Activated T-helper 1 cell treated with anti-CD3 and anti-CD28 coated beads, Interleukin-12 subunit alpha, Interleukin-12 subunit beta, Interleukin-2, Interleukin-4 antibody, amounts not matched to agents 30 ng/mL and 10 ng/mL and 1 ng/mL, durations not matched to agents 14 hours and 24 hours and 36 hours (primary cell): ENCODE measurements at places on chromosomes 6 and 20.
A peak's percentile ranks its signal among the peaks of the same experiment; 100 is the strongest.

DNA sequence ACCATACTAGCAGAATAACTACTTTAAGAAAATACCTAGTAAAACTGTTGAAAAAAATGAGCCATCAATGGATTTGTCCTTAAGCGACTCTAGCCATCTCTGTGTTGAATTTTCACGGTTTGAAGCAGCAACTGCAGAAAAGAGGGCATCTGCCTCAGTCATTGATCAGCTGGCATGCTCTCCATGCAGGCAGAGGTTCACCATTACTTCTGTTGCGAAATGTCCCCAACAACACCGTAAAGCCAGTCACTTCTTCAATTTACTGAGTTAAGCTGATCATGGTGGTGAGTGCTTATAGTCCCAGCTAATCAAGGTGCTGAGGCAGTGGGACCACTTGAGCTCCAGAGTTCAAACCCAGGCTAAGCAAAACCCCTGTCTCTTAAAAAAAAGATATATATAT lies 11.1 kb downstream of the TPD52L1 start:
- no peak for DNase-seq

GRCh38 chr6:45094831-45095230 lies 233.3 kb upstream of the RUNX2 start:
- DNase-seq, result no peak

DNA sequence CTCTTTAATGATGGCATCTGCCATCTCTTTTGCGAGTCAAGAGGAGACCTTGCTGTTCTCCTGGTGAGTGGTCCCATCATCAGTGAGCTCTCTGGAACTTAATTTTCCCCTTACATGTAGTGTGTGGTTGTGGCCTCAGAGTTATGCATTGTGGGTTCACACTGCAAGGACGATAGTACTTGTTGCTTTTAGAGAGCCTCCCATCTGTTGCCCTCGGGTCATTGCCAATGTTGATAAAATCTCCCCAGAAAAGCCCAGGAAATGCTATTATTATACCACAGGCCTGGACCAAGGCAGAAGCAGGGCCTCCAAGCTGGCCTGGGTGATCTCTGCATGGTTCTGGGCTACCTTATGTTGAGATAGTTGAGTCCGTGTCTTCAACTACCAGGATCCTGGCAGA lies 241.6 kb downstream of the BMP7 start:
- DNase-seq, result no peak

DNA sequence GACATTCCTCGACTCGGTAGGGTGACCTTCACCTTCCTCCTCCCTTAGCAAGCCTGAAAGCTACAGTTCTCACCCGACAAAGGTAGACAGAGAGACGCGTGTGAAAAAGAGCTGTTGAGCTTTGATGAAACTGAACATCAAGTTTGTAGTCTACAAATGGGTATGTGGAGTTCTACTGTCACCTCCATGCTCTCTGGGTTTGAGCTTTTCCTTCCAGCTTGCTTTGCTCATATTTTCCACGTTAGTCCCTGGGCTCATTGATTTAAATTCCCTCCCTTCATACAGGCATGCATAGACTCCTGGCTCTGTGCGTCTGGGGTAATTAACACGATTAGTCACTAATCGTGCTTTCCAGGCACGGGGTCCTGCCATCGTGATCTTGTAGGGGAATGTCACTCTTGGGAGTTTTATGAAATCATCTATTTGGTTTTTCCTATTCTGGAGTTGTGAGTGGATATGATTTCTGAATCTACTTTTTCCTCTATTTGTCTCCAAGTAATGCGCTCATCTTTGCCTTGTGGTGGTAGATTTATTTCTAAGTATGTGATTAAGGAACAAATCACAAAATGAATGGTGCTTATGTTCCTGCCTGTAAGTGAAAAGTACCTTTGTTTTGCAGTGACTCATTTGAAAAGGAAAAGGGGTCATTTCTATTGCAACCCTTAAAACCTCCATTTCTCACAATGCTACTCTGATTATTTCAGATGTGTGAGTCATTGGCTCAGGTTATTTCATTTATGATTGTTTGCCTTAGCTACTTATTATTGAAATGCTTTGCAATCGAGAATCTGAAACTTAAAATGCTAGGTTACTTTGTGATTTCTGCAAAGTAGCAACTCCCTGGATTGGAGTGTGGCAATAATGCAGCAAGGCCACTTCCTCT lies 154.6 kb downstream of the ZDHHC14 start:
- peak; percentile 8 for DNase-seq

DNA sequence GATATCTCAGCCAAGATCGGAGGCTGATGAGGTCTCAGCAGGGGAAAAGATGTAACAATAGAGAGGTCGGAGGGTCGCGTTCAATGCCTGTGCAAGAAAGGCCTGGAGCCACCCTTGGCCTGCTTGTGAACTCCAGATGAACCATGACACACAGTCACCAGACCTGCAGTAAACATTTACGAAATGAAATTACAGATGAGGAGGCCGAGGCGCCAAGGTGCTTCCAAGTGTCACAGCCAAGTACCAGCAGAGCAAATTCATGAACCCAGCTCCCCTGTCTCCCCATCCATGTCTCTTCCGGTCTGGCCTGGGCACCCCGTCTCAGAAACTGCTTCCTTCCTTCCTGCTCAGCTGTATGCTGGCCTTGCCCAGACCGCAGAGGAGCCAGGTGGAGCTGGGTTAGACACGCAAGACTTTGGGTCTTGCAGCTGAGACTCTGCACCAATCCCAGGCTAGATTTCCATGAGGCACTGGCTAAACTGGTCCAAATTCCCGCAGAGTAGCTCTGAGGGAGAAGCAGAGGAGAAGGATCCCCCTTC lies 48.1 kb downstream of the CHMP4B start:
- peak; percentile 38 for DNase-seq

- DNase-seq, result peak; percentile 51
Measured at GRCh38 chr6:104705095-104705707, 154.5 kb downstream of the HACE1 start.

GRCh38 chr20:14832630-14833029 lies 495.2 kb upstream of the FLRT3 start:
- DNase-seq, result no peak

GRCh38 chr20:18288749-18289267 lies 481 bp downstream of the ZNF133 start:
- no peak for DNase-seq

- no peak for DNase-seq
Measured at GRCh38 chr20:44600758-44601201, 18.4 kb downstream of the PKIG start.

DNA sequence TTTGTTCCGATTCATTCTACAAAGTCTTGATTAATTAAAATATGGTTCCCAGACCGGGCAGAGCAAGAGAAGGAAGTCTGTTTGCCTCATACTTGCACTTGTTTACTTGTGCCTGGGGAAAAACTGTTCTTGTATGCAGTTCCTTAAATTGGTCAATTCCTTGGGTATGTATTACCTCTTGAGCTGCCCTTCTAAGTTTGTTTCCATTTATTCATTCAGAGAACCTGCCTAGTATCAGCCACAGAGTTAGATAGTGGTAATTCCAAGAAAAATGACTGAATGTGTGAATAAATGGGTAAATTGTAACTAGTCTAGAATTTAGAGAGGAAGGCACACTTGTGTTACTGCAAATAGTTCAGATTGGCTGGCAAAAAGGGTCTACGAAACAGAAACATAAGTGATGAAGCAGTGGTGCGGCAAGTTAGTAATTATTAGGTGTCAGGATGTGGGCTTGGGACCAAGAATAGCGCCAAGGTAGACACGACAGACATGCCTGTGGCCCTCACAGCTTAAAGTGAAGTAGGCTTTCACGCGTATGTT lies 525 bp upstream of the MAK start:
- DNase-seq, result no peak

DNA sequence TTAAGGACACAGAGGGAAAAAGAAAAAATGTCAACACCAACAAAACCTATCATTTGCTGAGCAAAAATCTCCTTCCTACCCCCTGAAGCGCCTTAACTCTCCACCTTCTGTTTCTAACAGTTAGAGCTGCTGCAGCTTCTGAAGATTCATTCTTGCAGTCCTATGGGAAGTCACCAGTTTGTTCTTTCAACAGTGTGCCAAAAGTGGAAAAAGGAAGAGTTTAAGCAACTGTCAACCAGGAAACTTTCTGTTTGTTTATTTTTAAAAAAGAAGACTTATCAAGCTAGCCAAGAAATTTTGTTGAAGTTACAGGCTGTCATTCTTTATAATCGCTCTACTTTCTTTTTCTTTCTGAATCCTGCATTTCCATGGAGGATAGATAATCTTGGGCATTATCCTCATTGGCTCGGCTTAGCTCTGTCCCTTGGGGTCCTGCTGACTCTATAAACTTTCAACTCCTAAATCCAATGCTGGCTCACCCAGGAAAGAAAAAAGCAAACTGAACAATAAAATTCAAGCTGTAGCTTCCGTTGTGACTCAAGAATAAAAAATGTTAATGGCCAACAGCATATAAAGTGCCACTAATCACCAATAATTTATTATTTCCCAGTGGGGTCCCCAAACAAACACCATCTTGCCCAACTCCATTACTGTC lies 172.8 kb upstream of the CITED2 start:
- DNase-seq, result no peak

DNA sequence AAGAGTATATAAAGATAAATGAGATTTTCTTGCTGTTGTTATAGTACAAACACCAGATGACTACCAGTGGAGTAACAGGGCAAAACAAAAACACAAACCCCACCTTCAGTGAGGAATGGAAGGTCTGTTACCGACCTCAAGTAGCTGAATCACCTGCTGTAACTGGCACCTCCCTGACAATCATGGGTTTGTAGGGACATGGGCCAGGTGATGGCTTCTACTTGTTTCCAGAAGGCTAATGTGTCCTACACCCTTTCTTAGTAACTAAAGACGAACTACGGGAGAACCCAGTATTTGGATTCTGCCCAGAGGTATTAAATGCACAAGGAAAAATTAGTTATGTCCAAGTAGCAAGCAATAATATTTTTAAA lies 26.8 kb downstream of the SNX5 start:
- no peak for DNase-seq

DNA sequence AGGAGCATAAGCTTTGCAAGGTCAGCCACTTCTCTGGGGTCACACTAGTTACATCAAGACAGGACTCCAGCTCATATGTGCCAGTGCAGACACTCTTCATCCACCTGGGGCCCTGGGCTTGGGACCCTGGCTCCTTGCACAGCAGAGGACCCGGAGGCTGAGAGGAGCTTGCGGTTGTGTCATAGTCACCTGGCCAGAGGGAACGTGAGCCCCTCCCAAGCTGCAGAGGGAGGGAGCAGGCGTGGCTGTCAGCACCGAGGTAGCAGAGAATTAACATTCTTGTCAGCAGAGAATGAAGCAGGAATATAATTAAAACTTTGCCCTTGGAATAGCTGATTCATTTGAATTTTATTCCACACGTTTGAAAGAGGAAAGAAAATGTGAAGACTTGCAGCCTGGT lies 36.8 kb downstream of the BCAS4 start:
- DNase-seq, result no peak

- DNase-seq, result no peak
Measured at GRCh38 chr6:124995131-124995530, 32.9 kb downstream of the RNF217 start.

- no peak for DNase-seq
Measured at GRCh38 chr6:20433321-20433720, 31.6 kb downstream of the E2F3 start.

DNA sequence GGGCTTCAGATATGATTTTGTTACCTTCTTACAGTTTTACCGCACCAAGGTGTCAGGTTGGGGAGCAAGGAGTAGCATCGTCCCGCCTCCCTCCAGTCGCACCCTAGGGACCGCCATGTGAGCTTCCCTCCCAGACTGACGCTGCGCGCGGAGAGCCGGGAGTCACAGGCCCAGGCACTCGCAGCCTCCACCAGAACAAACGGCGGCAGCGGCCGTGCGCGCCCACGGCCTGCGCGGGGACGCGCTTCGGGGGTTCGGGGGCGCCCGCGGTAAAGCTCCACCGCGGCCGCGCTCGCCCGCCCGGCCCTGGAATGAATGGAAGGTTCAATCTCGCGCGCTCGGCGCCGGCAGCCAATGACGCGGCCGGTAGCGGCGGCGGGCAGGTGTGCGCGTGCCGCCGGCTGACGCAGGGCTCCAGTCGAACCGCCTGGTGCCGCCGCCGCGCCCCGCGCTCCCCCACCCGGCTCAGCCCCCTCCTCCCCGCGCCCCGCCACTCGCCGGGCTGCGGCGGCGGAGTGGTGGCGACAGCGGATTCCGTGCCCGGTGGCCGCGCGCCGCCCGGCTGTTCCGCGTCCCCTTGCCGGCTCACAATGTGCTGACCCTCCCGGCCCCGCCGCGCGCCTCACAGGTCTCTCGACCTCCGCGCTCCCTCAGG lies 16.5 kb upstream of the LIN28B start:
- DNase-seq, result no peak

- no peak for DNase-seq
Measured at GRCh38 chr6:69705954-69706353, 90.9 kb downstream of the LMBRD1 start.

- no peak for DNase-seq
Measured at GRCh38 chr6:11852061-11852651, 73.6 kb upstream of the ADTRP start.

GRCh38 chr20:21302664-21303060 lies 469 bp upstream of the XRN2 start:
- no peak for DNase-seq

DNA sequence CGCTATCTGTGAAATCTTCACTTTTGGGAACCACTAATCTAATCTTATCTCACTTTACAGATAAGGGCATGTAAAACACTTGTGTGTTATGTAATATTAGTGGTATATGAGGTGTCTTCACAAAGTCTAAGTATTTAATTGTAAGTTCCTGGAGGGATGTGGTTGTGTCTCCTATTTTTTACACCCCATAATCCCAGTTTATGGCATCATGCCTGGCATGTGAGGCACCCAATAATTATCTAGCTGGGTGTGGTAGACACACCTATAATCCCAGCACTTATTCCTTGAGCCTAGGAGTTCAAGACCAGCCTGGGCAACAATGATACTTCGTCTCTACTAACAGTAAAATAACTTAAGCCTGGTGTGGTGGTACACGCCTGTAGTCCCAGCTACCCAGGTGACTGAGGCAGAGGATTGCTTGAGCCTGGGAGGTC lies 16.5 kb upstream of the TBCC start:
- no peak for DNase-seq

GRCh38 chr6:80437221-80437620 lies 330.8 kb downstream of the BCKDHB start:
- no peak for DNase-seq

- DNase-seq, result no peak
Measured at GRCh38 chr6:148500402-148500801, 157.8 kb downstream of the SASH1 start.

GRCh38 chr20:31818376-31818908 lies 714 bp upstream of the MYLK2 start:
- DNase-seq, result no peak

GRCh38 chr6:44270526-44271405 lies 516 bp downstream of the TMEM151B start:
- DNase-seq, result no peak

DNA sequence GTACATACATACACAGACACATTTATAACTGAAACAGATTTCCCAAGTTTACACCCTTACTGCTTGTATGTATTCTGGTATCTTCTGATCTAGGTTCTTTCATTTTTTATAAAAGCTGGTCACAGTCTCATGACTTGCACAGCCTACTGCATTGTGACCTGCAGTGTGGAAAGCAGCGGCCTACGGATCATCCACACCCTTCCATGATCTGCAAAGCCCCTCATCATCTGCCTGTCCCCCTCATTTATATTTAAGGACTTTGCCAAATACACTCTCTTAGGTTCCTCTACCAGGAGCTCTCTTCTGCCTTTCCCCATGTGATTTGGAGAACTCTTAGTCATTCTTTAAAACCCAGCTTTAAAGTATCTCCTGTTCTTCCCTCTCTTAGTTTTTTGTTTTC lies 12.0 kb upstream of the BICRAL start:
- DNase-seq, result no peak
